Motor neuron (in vitro differentiated cells): ENCODE measurements at places on chromosomes 7 and 10.
A peak's percentile ranks its signal among the peaks of the same experiment; 100 is the strongest.

- no peak for ATAC-seq
Measured at GRCh38 chr7:15279640-15280039, 282.2 kb downstream of the AGMO start.

- peak; percentile 75 for ATAC-seq
Measured at GRCh38 chr10:24132741-24133140, 76.2 kb upstream of the KIAA1217 start.

- no peak for ATAC-seq
Measured at GRCh38 chr7:100212631-100213286, 7.0 kb upstream of the PVRIG start.

- no peak for ATAC-seq
Measured at GRCh38 chr10:89929282-89930026, 228.1 kb downstream of the KIF20B start.

DNA sequence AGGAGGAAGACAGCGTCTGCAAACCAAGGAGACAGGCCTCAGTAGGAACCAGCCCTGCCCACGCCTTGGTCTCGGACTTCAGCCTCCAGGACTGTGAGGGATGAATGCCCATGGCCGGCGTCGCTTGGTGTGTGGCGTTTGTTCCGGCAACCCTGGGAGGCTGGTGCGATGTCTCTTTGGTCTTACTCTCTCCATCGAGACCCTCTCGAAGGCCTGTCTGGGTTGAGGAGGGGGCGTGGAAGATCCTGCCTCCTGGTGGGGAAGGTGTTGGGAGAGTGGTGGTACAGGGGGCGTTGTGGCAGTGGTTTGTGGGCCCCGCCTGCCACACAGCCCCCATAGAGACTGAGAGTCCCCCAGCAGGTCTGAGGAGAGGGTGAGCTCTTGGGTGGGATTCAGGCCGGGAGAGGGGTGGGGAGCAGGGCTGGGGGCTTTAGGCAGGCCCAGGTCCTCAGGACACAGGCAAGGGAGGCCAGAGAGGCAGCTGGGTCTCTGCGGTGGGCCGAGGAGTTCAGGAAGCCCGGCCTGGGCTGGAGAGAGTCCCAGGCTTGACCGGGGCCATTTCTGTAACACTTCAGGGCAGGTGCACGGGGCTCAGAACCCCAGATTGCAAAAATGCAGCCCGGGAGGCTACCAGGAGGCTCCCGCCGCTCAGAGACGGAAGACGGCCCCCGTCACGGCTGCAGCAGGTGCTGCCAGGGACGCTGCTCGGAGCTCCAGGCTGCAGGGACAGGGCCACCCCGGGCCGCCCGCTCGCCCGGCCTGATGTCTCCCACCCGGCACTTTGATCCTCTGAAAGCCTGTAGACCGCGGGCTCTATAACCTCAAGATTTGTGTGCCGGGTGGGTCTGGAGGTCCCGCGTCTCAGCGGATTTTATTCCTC lies 33.8 kb upstream of the PSMG3 start:
- ATAC-seq: no peak

- ATAC-seq: no peak
Measured at GRCh38 chr7:14698239-14698638, 204.3 kb downstream of the DGKB start.

- ATAC-seq: peak; percentile 6
Measured at GRCh38 chr10:6278519-6279120, 75.9 kb downstream of the PFKFB3 start.

DNA sequence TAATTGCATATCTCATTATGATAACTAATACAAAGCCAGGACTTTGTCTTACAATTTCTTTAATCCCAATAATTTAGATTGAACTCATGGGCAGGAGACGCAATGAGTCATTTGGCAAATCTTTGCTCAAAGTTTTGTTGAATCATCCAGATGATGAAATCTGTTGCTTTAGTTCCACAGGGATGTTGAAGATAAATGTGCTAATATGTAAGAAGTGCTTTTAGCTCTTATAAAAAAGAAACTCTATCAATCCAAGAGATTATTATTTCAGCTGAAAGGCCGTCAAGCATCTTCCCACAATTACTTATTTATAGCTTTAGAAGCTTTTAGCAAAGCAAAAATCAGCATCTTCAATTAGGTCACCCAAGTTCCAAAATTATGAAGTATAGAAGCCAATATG lies 36.8 kb upstream of the ANK3 start:
- ATAC-seq: peak; percentile 74

DNA sequence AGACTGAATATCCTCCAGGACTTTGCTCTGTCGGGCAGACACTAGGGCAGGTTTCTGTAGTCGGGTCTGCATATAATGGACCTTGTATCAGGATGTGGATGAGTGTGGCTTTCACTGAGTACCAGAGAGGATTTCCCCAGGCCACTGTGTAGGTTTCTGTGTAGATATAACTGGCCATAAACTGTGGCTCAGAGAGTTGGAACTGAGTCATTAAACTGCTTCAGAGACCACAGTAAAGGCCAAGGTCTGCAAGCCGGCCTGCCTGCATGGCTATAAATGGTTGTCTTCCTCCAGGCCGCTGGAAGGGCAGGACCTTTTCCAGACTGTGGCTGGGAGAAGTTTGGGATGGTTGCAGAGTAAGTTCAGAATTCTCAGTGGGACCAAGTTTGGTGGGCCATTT lies 16.9 kb downstream of the ZNF92 start:
- no peak for ATAC-seq

GRCh38 chr7:55594414-55594813 lies 22.1 kb upstream of the VOPP1 start:
- ATAC-seq: no peak

DNA sequence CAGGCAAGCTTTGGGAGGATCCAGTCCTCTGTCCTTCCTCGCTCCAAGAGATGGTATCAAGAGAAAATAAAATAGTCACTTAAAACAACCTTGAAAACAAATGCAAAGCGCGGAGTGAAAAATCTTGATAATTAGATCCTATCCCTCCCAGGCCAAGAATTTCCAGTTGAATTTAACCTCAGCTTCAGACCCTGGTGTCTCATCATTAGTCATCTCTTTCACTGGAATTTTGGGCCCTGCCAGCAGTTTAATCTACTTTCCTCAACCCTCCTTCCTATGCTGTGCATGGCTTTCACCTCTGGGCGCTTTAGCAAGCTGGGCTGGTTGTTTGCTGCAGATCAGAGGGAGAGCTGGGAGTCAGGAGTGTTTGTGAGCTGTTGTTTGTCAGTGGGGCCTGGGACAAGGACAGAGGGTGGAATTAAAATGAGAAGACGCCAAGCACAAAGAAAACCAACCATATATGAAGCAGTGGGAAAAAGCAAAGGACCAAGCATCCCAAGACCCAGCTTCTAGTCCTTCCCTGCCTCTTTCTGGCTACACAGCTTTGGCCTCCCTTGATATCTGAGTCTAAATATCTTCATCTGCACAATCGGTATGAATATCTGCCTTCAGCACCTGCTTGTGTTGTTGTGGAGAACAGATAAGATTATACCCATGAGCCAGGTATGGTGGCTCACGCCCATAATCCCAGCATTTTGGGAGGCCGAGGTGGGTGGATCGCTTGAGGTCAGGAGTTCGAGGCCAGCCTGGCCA lies 13.5 kb downstream of the MYOF start:
- ATAC-seq: peak; percentile 6

DNA sequence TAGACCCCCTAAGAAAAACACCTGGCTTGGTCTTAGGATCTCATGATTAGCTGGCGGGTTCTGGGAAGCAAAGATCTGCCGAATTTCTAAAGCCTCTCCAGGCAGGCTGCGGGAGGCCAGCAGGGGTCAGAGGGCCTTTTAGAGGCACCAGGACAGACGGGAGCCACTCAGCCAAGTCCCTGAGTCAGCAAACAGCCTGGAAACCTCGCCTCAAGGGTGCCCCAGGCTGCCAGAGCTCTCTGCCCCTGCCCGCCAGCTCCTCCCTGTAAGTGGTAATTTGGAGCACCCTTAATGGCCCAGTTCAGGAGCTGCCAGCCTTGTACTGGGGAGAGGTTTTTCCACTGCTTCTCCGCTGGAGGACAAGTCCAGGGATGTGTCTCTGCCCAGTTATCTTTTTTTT lies 88.7 kb downstream of the HIP1 start:
- no peak for ATAC-seq

DNA sequence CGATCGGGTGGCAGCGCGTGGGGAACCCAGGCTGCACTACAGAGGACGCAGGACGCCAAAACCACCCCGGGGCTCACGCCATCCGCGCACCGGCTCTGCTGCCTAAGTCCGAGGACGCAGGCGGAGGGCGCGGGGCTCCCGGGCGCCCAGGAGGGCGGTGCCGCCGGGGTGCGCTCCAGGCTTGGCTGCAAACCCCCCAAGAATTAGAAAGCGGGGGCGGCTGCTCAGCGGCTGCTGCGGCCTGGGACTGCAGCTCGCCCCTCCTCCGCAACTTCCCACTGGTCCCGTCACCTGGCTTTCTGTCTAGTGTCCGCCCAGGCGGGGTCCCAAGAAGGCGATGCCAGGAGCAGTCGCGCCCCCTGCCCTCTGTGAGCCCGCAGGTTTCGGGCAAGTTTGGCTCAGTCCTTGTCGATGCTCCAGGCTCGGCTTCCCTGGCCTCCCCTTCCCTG lies 1.7 kb upstream of the POU6F2 start:
- peak; percentile 36 for ATAC-seq

- ATAC-seq: peak; percentile 73
Measured at GRCh38 chr7:31091924-31092434, 39.9 kb downstream of the ADCYAP1R1 start.

DNA sequence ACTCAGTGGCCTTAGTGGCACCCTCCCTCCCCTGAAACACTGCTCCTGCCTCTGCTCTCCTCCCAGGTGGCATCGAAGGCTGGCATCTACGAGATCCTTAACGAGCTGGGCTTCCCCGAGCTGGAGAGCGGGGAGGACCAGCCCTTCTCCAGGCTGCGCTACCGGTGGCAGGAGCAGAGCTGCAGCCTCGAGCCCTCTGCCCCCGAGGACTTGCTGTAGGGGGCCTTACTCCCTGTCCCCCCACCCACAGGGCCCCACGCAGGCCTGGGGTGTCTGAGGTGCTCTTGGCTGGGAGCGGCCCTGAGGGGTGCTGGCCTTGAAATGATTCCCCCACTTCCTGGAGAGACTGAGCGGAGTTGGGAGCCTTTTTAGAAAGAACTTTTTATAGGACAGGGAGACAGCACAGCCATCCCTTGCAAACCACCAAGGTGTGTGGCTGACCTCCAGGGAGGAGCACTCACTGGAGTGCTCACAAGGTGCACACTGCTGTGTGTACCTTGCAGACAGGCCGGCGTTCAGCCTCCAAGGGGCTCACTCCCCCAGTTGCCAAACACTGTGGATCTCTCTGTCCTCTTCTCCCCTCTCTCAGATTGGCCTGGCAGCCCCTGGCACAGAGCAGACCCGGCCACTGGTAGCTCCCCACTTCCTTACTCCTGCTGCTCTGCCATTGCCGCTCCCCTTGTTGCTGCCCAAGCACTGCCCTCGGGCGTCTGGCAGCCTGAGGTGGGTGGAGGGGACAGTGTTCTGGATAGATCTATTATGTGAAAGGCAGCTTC lies 35.8 kb downstream of the PRF1 start:
- no peak for ATAC-seq

GRCh38 chr7:75849573-75849972 lies 29.3 kb upstream of the RHBDD2 start:
- ATAC-seq: no peak

DNA sequence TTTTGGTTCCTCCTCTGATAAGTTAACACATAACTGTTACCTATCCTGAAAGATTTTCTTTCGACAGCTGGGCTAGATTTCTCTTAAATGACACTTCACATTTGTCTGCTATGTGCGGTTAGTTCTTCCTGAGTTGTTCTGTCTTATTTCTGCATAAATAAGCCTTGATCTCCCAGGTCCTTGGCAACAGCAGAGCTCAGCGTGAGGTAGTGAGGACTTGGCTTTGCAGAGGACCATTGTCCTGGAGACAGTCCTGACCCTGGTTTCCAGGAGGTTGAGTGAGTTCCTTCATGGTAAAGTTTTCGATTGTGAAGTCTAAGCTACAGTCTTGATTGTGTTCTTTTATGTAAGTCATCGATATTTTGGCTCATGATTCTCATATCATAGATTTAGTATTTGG lies 23.7 kb downstream of the SND1 start:
- ATAC-seq: no peak
